HFF-Myc (cell line): ENCODE measurements at places on chromosomes 6 and 20.
A peak's percentile ranks its signal among the peaks of the same experiment; 100 is the strongest.

DNA sequence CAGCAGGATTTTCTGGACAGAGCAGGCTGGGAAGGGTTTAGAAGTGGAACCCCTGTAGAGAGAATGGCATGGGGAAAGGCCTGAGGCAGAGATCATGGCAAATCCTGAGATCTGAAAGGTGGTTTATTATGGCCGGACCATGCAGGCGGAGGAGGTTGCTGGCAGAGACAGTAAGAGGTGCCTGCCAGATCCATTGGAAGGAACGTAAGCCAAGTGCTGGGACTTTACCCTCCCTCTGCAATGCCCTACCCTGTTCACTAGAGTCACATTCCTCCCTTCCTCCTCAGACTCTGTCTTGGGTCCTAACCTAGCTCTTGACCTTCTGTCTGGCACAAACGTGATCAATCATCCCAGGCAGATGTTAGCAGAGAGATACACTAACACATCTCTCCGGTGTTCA lies 66.4 kb upstream of the SLC22A23 start:
- DNase-seq = no peak

DNA sequence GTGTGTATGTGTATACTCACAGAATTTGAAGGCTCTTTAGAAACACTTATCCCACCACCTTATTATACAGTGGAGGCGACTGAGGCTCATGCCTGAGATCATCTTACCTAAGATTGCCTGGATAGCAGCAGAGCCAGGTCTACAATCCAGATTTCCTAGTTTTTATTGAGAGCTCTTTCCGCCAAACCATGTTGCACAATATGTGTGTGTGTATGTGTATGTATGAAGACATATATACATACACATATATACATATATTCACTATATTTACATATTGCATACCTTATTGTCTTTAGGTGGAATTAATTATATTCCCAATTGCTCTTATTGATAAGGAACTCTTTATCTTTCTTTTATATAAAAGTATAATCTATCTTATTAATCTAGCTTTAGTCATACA lies 130.6 kb downstream of the AFG1L start:
- no peak for DNase-seq

- no peak for DNase-seq
These were observed 105.9 kb upstream of the ENPP5 start for GRCh38 chr6:46276576-46277142.

- DNase-seq = no peak
These were observed 274.9 kb downstream of the CDH26 start for GRCh38 chr20:60233018-60233630.

- DNase-seq = no peak
These were observed 14.0 kb downstream of the IGF2R start for GRCh38 chr6:159982731-159983506.

GRCh38 chr6:157304899-157305663 lies 18.2 kb downstream of the TMEM242 start:
- no peak for DNase-seq

DNA sequence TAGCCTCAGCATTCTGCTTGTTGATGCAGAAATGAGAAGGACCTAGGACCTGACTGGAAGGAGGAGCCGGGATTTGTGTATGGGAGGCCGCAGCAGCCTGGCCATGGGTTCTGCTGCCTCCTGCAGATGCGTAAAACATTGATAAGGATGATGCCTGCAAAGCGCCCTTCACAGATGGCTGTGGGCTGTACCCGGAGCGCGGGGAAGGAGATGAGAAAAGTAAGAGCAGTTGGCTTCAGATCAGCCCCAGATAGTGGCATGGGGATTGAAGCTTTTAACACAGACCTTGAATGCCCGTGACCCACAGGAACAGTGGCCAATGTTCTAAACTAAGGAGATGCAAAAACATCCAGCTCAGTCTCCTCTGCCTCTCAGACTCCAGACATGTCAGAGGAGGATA lies 136.4 kb upstream of the KCNG1 start:
- DNase-seq = no peak

DNA sequence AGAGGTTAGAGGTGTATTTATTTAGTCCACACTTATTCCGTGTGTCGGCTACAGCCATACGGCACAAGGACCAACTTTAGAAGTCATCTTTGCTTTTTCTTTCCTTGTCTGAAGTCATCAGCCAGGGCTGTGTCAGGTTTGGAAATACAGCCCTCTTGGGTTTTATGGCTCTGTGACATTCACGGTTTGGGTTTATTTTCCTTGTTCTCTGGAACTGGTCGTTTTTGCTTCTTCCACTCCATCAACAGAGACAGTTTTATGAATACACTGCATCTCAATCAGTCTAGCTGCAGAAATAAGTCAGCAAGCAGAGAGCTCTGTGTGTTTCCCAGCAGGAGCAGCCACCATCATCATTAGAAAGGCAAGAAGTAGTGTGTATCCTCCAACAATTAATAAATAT lies 132.5 kb downstream of the TBC1D7 start:
- no peak for DNase-seq

DNA sequence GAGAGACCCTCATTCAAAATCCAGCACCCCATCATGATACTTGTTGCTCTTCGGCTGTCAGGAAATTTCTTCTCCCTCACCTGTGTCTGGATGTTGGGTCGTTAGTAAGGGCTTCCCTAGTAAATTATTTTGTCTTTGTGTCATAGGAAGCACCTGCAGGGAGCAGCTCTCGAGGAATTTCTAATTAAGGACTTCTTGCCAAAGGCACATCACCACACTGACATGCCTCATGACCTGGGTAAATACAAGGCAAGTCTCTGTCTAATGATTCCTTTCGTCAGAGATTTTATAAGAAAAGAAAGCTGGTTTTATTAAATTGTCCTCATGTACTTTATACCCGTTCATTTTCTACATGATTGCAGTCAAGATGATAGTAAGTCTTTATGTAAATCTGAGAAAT lies at the start of gene NOX3:
NOX3 (minus strand) TSS at position 74 of the 400 bp plus-strand sequence; CDS start at position 35, 39 bp downstream.
- no peak for DNase-seq

- DNase-seq = peak; percentile 80
These were observed 121.4 kb downstream of the KIF13A start for GRCh38 chr6:17865798-17866725.

- DNase-seq = no peak
These were observed 18.3 kb downstream of the CHRNA4 start for GRCh38 chr20:63342561-63343459.

DNA sequence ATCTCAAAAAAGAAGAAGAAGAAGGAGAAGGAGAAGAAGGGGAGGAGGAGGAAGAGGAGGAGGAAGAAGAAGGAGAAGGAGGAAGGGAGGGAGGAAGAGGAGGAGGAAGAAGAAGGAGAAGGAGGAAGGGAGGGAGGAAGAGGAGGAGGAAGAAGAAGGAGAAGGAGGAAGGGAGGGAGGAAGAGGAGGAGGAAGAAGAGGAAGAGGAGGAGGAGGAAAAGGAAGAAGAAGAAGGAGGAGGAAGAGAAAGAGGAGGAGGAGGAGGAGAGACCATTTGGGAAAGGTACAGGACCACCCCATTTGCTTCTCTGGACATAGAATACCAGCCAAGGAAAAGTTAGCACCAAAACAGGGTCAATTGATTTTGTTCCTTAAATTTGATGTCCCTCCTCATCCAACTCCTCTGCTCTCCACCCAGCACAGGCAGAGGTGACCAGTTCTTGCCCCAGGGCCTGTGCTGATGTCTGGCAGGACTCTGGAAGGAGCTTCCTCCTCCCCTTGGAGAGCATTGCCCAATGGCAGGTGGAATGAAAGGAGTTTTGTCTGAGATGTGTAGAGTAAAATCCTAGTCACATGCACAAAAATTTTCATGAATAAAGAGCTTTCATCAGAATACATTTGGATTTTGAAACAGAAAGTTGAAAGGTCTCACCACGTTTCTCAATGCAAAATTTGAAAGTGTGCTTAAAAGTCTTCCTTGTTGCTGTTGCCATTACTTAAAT lies 182.9 kb downstream of the LY86 start:
- no peak for DNase-seq

GRCh38 chr20:21514553-21515251 lies 838 bp upstream of the NKX2-2 start:
- DNase-seq = no peak

- DNase-seq = no peak
These were observed 123.1 kb downstream of the CDKAL1 start for GRCh38 chr6:20657274-20657800.

DNA sequence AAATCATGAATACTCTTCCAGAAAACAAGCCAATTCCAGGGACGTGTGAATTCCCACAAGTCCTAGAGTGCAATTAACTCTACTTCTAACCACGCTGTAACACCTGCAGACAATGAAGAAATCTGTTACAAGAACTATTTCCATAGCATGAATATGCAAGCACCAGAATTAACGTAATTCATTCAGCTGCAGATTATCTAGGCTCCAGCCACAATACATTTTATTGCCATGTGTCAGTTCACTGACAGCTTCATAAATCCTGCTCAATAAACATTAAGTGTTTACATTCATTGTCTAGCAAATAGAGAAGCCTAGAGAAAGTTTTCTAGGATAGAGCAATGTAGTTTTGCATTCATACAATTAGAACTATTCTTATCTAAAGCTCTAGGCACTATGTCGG lies 1348.5 kb downstream of the GRIK2 start:
- no peak for DNase-seq

GRCh38 chr20:36259177-36260061 lies 23.1 kb downstream of the AAR2 start:
- no peak for DNase-seq

GRCh38 chr20:32779500-32780211 lies 17.5 kb downstream of the DNMT3B start:
- DNase-seq = no peak

DNA sequence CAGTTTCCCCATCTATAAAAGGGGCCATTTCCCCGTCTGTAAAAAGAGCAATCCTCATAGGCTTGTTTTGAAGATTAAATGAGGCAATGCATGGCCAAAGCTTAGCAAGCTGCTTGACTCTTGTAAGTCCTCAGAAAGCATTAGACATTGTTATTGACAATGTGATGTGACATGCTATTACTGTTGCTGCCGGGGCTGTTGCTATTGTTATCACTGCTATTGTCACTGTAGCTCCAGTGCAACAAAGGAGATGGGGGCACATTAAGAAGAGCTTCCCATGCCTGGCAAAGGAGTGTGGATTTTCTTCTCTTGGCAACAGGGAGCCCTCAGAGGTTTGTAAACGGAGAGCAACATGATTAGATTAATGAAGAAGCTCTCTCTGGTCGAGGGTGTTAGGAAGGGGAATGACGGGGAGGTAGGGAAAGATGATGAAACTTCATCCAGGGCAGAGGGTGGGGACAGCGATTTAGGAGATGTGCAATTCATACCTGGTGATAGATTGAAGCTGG lies 33.1 kb upstream of the FAM83D start:
- no peak for DNase-seq

GRCh38 chr6:149108038-149108748 lies 209.3 kb upstream of the TAB2 start:
- DNase-seq = no peak
